ENCODE measurements at places on chromosomes 7 and 10.

DNA sequence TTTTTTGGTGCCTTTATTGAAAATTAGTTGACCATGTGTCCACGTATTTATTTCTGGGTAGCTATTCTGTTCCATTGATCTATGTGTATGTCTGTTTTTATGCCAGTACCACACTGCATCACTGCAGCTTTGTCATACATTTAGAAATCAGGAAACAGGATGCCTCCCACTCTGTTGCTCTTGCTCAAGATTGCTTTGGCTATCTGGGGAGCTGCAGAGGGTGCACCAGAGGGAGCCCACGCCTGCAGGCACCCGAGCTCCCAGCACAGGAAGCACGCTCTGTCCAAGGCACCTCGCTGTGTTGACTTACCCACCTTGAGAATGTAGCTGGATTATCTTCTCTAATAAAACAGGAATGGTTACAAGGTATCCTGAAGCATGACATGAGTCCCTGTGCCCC lies 301.7 kb downstream of the TCERG1L start:
- DNase-seq = no peak
- H3K4me1 ChIP-seq = no peaks in the 10 kb centered on the region
- H3K36me3 ChIP-seq = no peaks in the 10 kb centered on the region

- H3K27ac ChIP-seq = peak overlapping the region; percentile 51
- H3K4me1 ChIP-seq = peaks cover 37% of the 10 kb centered on the region
These were observed 24.0 kb upstream of the RHOBTB1 start for GRCh38 chr10:60967854-60968484.

GRCh38 chr7:17613338-17614041 lies 315.0 kb downstream of the AHR start:
- DNase-seq = no peak
- no peak overlapping the region for H3K4me3 ChIP-seq
- no peak overlapping the region for H3K27ac ChIP-seq
- no peaks in the 10 kb centered on the region for H3K4me1 ChIP-seq

DNA sequence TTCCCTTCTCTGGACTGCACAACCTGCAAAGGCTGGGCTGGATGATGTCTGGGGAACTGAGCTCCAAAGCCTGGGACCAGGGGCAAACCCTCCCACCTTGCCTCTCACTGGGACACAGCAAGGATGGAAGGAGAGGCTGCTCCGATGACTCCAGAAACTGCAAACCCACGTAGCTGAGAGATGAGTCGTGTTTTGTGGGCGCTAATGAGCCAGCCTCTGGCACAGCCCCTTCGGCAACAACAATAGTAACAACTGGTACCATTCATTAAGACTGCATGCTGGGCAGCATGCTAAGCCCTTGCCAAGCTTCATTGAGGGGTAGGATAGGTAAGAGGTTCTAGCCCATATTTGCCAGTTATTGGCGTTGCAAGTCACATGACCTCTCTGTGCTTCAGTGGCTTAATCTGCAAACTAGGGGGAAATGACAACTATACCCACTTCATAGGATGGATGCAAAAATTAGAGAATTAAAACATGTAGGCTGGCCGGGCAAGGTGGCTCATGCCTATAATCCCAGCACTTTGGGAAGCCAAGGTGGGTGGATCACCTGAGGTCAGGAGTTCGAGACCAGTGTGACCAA lies 145.9 kb downstream of the SH3PXD2A start:
- no peaks in the 10 kb centered on the region for H3K36me3 ChIP-seq
- no peak overlapping the region for H3K27ac ChIP-seq
- DNase-seq = no peak
- no peak overlapping the region for H3K4me3 ChIP-seq
- no peaks in the 10 kb centered on the region for H3K4me1 ChIP-seq

DNA sequence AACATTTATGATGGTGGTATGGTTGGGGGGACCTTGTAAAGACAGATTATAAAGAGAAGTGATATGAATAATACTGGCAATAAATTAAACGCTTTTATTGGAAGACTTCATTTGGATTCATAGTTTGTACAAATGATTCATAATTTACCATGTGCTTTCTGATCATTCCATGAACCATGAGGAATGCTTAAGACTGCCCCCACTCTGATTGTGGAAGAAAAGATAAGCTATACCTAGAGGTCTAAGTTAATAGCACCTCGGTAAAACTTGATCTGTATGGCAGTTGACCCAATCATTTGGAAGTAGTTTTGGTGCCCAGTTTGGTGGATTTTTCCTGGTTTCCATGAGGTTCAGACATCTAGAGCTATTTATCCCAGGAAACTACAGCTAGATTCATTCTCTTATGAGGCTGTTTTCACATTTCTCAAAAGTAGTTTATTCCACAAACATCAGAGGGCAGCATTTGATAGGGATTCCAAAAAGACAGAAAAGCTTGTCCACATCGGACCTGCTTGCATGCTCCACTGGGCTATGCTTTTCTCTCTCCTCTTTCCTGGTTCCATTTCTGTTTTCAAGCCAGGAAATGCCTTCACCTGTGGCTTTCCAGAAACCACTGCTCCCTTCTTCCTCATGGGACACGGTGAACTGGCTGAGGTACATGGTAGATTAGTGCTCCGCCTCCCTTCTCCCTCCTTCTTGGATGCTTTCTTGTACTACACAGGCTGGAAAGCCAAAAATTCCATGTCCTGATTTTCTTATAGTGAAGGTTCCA lies 29.2 kb downstream of the TFAM start:
- no peak for DNase-seq
- H3K4me1 ChIP-seq = no peaks in the 10 kb centered on the region
- peaks cover 12% of the 10 kb centered on the region for H3K27me3 ChIP-seq
- peaks cover 2% of the 10 kb centered on the region for H3K36me3 ChIP-seq
- H3K27ac ChIP-seq = no peak overlapping the region

- DNase-seq = no peak
- peaks cover 23% of the 10 kb centered on the region for H3K4me1 ChIP-seq
- no peaks in the 10 kb centered on the region for H3K36me3 ChIP-seq
- H3K4me3 ChIP-seq = no peak overlapping the region
- H3K27me3 ChIP-seq = no peaks in the 10 kb centered on the region
- no peak overlapping the region for H3K27ac ChIP-seq
These were observed 1.5 kb downstream of the USP54 start for GRCh38 chr10:73589563-73590126.

All from activated T-cell treated with anti-CD3 and anti-CD28 coated beads, Interleukin-2, amount 50 U/mL, for 72 hours (primary cell).